ENCODE measurements at places on chromosomes 3 and 15.

DNA sequence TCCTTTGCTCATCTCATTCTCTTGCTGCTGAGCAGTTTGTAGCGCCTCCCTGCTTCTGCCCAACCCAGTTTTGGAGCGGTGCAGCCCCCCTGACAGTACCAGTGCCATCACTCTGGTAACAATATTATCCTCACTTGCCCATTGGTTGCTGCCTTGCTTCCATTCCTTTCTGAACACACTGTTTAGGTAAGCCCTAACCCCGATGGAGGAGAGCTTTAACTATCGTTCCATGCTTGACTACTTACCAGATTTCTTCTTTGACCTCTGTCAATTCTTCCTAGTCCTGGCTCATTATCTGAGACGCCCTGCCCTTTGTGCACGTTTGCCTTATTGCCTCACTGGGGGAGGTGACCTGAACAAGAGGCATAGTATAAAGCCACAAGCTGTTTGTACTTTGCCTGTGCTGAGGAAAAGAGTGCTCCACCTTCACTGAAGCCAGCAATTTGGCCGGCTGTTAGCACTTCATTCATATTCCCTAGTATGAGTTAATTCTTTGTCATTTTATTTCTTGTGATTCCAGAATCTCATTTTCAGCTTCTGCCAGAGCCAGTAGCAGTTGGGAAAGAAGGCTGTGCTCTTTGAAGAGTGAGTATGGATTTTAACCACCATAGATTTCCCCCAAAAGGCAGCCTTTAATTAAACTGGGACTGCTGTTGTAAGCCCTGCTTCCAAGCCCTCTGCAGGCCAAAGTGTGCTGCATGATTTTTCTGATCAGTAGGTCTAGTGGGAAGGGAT lies 11.9 kb downstream of the ABHD6 start:
- DNase-seq = no peak

GRCh38 chr15:29183071-29183831 lies 86.4 kb downstream of the NSMCE3 start:
- no peak for DNase-seq

GRCh38 chr15:89783861-89784685 lies 7.9 kb downstream of the MESP2 start:
- DNase-seq = no peak

DNA sequence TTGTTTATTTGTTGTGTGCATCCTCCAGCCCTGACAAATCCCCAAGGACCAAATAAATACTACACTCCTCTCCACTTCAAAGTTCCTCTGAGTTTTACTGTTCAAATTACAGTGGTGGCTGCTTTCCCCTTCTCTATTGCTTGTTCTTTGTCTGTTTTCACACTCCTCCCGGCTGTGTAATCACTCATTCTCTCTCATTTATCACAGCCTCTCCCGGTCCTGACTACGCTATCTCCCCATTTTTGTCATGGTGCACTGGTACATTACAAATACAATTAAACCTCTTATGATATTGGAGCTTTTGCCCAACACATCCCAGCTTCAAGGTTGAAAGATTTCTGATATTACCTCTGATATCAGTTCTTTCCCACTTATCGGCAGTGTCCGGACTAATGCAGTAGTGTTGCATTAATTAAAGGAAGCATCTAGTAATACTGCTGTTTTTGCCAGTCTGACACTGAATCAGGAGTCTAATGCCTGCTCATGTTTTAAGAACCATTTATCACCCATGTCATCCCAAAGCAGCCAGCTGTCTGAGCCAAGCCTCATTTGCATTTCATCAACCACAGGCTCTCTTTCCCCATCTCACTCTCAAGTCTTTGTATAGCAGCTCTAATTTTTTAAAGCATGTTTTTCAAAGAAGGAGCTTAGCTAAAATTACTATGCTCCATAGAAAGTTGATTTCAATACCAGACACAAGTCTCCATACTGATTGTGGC lies 740.5 kb downstream of the ROBO2 start:
- no peak for DNase-seq

DNA sequence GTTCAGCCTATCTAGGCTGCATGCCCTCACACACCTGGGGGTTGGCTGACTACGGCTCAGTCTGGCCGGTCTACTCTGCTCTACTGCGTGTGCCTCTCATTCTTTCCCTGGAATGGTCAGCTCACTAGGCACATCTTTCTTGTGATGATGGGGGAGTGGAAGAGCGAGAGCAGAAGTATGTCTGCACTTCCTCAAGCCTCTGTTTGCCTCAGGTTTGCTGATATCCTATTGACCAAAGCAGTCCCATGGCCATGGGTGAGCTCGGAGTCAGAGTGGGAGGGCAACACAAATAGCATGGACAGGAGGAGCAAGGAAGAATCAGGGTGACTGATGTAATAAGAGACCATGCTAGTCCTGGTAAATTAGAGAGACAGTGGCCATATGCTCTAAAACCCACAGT lies 167.9 kb upstream of the PRICKLE2 start:
- no peak for DNase-seq

DNA sequence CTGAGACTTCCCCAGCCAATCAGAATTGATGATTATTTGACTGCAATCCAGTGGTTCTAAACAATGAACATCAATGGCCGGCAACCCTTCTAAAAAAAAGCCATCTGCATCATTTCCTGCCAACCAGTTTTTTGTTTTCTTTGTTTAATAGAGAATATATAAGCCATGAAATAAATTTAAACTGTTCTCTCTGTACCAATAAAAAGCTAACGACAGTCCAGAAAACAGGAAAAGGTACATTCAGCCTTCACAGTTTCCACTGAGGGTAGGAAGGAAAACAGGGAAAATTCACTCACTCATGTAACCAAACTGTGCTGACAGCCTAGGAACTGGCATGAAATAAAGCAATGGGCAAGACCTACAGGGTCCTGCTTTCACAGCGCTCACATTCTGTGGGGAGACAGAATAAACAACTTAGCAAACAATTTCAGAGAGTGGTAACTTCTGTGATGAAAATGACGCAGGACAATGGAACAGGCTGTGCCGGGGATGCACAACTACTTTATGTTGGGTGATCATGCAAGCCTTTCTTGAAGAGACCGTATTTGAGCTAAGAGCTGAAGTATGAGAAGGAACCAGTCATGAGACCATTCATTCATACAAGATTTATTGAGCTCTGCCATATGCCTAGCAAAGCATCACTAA lies 630.1 kb downstream of the MAGI1 start:
- DNase-seq = no peak

DNA sequence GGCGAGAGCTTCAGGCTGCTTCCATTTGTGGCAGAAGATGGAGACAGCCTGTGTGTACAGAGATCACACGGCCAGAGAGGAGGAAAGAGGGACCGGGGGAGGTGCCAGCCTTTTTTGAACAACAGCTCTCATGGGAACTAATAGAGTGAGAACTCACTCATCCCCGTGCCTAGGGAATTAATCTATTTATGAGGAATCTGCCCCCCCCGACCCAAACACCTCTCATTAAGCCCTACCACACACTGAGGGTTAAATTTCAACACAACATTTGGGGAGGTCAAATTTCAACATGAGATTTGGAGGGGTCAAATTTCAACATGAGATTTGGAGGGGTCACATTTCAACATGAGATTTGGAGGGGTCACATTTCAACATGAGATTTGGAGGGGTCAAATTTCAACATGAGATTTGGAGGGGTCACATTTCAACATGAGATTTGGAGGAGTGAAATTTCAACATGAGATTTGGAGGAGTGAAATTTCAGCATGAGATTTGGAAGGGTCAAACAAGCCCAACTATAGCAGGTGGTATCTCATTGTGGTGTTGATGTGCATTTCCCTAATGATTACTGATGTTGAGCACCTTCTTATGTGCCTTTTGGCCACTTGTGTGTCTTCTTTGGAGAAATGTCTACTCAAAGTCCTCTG lies 20.6 kb upstream of the RFTN1 start:
- no peak for DNase-seq

GRCh38 chr3:169295912-169296570 lies 367.5 kb downstream of the MECOM start:
- DNase-seq = no peak

DNA sequence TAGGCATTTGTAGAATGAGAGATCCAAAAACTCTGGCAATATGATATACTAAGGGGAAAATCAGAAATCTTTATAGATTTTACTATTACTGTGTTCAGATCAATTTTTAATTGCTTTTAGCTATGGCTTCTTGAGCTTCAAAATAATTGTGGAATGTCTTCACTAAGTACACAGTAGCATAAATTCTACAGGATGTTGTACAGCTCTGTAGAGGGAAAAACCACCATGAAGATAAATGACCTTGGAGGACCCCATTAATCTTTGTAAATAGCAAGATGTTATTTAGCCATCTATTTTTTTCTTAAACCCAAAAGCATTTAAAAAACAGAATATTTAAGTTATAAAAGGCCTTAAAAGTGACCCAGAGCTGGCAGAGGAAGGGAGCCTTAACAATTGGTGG lies 43.9 kb upstream of the FNDC3B start:
- DNase-seq = no peak

- no peak for DNase-seq
Observed at GRCh38 chr15:51879555-51879954, 50.1 kb downstream of the TMOD3 start.

Data from mesothelial cell of epicardium (in vitro differentiated cells).